NCI-H1694 treated with DMSO at 0.1 percent for 48 hours (cell line): ENCODE measurements at places on chromosomes 11 and 22.

DNA sequence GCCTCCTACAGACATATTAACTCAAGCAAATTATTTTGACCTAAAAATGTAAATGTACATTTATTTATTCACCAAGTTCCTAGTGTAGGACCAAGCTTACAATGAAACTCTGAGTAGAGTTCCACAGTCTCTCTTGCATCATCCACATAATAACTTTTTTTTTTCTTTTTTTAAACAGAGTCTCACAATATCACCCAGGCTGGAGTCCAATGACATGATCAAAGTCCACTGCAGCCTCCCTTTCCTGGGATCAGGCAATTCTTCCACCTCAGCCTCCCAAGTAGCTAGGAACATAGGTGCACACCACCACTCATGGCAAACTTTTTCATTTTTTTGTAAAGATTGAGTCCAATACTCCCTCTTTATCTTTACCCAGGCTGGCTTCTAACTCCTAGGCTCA is 28.0 kb downstream of the FEZ1 start:
- DNase-seq = no peak

- DNase-seq = no peak
Observed at GRCh38 chr11:17781221-17781620, 46.6 kb downstream of the KCNC1 start.

- no peak for DNase-seq
Observed at GRCh38 chr11:111322534-111322933, 24.2 kb downstream of the POU2AF3 start.

GRCh38 chr11:1226226-1226985 is 3.5 kb downstream of the MUC5B start:
- DNase-seq = no peak

- DNase-seq = no peak
Observed at GRCh38 chr11:17812091-17812864, 77.7 kb downstream of the KCNC1 start.

- DNase-seq = no peak
Observed at GRCh38 chr22:36673821-36674220, 29.7 kb downstream of the CACNG2 start.

DNA sequence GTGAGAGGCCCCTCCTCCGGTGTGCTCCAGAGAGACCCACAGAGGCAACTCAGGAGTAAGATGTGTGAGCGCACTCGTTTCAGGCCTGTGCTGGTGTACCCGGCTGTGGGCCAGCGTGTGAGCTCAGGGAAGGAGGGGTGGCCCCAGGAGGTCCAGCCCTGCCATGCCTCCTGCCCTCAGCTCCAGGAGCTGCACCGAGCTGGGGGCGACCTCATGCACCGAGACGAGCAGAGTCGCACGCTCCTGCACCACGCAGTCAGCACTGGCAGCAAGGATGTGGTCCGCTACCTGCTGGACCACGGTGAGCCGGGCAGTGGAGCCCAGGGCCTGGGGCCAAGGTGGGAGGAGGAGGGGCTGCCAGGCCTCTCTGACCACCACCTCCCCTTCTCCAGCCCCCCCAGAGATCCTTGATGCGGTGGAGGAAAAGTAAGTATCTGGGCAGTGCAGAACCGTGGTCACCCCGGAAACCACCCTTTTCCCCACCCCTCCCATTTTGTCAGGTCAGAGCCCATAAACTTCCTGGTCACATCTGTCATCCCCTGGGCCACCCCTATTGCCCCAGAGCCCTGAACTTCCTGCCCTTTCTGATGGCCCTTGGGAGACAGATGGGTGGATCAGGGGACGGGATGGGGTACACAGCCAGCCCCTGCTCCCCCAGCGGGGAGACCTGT is 2.5 kb upstream of the MDK start:
- DNase-seq = no peak

DNA sequence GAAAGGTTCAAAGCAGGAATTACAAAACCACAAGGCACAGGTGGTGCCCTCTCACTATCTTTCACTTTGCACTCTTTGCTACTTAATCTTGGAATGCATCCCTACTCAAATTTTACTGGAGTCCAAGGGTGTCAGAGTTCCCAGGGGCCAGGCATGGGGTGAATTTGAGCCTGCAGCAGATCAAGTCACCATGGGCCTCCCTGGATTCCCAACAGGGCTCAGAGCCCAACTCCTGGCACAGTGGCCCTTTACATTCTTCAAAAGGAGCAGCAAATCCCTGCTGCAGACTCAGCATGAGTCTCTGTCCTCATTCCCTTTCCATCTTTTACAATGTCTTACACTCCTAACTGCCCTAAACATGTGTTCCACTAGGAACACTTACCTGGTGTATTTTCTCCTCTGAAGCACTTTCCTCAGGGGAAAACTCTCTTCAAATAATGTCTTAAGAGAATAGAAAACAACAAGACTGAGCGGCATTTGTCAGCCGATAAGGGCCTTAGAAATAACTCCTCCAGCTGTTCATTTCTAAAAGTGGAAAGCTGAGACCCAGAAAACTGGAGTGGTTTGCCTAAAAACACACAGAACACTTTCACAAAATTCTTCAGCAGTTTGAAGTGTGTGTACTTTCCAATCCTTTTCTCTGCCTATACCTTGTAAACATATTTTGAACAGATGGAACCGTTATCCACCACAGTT is 596.0 kb downstream of the INSC start:
- DNase-seq = no peak

DNA sequence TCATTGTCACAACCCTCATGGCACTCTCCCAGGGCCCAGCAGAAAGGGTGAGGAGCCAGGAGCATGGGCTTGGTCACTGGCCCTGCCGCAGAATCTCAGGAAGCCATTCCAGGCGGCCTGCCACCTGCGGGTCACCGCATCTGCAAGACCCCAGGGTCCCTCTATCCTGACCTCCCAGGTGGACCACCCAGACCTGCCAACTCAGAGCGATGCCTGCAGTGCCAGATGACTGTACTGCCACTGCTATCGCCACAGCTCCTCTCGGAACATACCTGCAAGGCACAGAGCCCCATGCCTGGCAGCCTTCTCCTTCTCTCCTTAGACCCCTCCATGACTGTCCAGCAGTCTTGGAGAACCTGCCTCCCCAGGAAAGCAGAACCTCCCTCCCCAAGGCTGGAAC is 26.4 kb upstream of the ELFN2 start:
- no peak for DNase-seq

GRCh38 chr11:64131683-64132190 is 34.2 kb downstream of the MACROD1 start:
- DNase-seq = peak; percentile 32

GRCh38 chr22:29824677-29825076 is 13.4 kb downstream of the ASCC2 start:
- DNase-seq = no peak

GRCh38 chr11:125903711-125904659 is at the start of gene DDX25:
DDX25 (plus strand) TSS chr11:125904508; CDS start chr11:125904518, 10 bp downstream.
- no peak for DNase-seq

- DNase-seq = no peak
Observed at GRCh38 chr11:120248551-120249278, 8.8 kb downstream of the POU2F3 start.
